Right lobe of liver (tissue), 6 donors: ENCODE measurements at places on chromosomes 7 and 10. TPM values are rescaled to one million over a fixed set of nuclear protein-coding genes. Genes with fewer than 3 reads are reported as not detected.

GRCh38 chr10:52517012-52517411, 202.9 kb downstream of the DKK1 start:
- H3K4me1 ChIP-seq: no peaks in the 10 kb centered on the region
- DNase-seq: no peak
- H3K27me3 ChIP-seq: no peaks in the 10 kb centered on the region
- H3K36me3 ChIP-seq: no peaks in the 10 kb centered on the region
- no peak overlapping the region for H3K4me3 ChIP-seq
- no peak overlapping the region for H3K27ac ChIP-seq

Gene CACNB2
- total RNA-seq: 0.12 TPM

GRCh38 chr10:30124704-30125103, 65.3 kb upstream of the JCAD start:
- H3K4me1 ChIP-seq: no peaks in the 10 kb centered on the region
- H3K4me3 ChIP-seq: no peak overlapping the region
- no peak overlapping the region for H3K27ac ChIP-seq
- no peaks in the 10 kb centered on the region for H3K36me3 ChIP-seq
- DNase-seq: no peak
- no peaks in the 10 kb centered on the region for H3K27me3 ChIP-seq

DNA sequence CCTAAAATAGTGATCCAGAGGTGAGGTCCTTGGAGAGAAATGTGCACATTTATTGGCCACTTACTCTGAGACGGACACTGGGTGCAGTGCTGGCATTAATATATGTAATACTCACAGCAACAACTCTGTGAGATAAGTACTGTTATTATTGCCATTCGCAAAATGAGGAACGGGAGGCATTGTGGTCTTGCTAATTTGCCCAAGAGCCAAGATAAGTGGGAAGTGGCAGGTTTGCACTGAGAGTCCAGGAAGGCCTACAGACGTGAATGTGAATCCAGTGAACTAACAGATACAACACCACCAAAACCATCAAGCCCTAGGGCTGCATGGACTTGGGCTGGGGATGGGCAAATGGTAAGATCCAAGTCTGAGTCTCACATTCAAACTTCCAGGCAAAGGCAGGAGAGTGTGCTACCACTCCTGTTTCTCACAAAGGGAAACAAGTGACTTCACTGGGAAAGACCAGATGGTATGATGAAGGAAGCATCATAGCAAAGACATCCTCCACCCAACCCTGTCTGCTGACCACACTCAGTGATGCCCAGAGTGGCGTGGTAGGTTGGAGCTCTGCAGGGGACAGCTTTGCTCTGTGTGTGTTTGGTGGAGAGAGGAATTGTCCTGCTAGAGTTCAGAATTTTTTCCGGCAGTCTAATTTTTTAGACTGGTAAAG, 19.2 kb downstream of the TMEM273 start:
- H3K4me1 ChIP-seq: no peaks in the 10 kb centered on the region
- H3K27ac ChIP-seq: no peak overlapping the region
- H3K4me3 ChIP-seq: no peak overlapping the region
- DNase-seq: no peak
- no peaks in the 10 kb centered on the region for H3K36me3 ChIP-seq

DNA sequence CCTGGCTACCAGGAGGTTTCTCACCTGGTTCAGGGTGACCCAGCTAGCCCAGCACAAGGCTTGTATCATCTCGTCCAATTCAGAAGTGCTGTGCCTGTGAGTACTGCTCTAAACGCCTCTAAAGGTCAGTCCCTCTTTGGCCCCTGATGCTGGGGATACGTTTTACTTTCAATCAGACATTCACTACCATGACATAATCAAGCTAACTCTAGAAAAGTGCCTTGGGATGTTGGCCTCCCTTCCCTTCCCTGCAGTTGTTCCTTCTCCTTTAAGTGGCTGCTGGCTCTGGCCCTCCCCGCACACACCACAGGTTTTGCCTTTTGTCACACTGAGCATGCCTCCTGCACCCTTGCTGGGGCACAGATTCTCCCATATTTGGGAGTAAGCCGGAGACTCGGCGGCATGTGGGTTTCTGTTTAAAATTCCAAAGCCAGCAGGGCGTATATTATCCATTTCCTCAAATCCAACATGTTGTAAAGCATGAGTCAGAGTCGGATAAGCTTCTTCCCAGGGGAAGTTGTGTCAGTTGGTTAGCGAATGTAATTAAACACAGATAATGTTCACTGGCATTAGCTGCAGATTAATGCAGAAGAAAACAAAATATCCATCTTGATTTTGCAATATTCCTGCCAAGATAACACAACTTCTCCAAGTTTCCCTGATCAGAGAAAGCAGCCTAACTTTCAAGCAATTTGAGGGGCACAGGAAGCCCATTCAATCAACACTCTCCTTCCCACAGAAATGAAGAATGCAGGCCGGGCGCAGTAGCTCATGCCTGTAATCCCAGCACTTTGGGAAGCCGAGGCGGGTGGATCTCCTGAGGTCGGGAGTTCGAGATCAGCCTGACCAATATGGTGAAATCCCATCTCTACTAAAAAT, 31.8 kb upstream of the VCL start:
- no peaks in the 10 kb centered on the region for H3K27me3 ChIP-seq
- H3K4me1 ChIP-seq: no peaks in the 10 kb centered on the region
- H3K27ac ChIP-seq: peak overlapping the region; percentile 72
- H3K4me3 ChIP-seq: no peak overlapping the region

DNA sequence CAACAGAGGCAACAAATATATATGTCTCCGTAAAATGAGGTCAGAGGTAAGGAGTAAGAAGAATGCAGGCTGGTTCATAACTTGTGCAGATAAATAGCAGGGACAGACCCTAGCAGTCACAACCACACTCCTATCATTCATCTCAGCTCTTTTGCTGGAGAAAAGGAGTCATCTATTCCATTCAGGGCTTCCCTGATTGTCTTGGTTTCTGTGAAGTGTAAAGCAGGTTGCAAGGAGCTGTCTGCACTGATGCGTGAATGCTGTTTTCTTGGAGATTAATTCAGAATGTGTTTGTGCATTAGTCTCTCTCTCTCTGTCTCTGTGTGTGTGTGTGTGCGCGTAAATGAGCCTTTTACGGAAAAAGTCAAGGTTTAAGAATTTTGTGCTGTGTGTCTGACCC, 643.3 kb upstream of the SORCS1 start:
- no peak overlapping the region for H3K27ac ChIP-seq
- no peaks in the 10 kb centered on the region for H3K27me3 ChIP-seq
- no peak overlapping the region for H3K4me3 ChIP-seq
- no peak for DNase-seq
- H3K4me1 ChIP-seq: no peaks in the 10 kb centered on the region

Gene LIPK
- total RNA-seq: not detected

Gene AOC1
- 9.4 TPM for total RNA-seq

GRCh38 chr7:6654842-6655610, 17.9 kb downstream of the ZNF316 start:
- H3K4me3 ChIP-seq: no peak overlapping the region
- DNase-seq: no peak
- H3K4me1 ChIP-seq: no peaks in the 10 kb centered on the region
- H3K27me3 ChIP-seq: no peaks in the 10 kb centered on the region
- H3K27ac ChIP-seq: no peak overlapping the region

Gene TRIM50
- not detected for total RNA-seq

- no peaks in the 10 kb centered on the region for H3K4me1 ChIP-seq
- H3K27ac ChIP-seq: no peak within 1 kb of the TSS
- no peak within 1 kb of the TSS for H3K4me3 ChIP-seq
Observed at GRCh38 chr10:20897146-20897825, at the start of gene NEBL. NEBL (minus strand) TSS chr10:20897311; CDS start chr10:20897205, 106 bp downstream.

DNA sequence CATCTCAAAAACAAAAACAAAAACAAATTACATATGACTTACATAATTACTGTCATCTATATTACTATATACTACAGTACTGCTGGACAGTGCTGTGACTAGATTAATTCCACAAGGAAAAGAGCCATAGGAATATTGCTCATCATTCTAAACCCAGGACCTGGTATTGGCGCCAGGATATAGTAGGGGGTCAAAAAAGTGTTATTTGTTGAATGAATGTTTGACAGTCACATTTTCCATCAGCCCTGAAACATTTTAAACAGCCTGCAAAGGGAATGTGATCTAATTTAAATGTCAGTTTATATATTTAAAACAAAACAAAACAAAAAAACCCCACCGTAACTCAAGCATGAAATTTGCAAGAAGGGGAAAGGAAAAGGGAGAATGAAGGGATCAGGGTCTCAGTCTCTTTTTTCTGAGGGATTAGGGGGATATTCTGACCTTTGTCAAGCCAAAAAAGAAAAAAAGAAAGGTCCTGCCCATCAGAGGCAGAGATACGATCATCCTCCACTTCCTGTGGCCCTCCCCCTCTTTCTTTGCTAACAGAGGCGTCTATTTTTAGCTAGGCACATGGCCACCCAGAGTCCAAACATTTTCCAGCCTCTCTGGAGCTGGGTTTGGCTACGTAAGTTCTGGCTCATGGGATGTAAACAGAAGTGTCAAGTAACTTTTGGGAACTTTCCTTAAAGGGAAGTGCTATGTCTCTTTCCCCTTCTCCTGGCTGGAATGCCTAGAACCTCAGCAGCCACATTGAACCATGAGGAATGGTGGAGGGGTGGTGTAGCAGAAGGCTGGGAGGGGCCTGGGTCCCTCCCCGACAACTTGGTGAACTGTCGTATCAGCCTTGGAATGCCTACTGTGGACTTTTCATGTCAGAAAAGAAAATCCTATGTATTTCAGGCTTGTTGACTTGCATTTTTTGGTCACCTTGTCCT, 44.6 kb upstream of the DLG5 start:
- peaks cover 2% of the 10 kb centered on the region for H3K4me1 ChIP-seq
- DNase-seq: peak; percentile 68
- peak overlapping the region; percentile 75 for H3K27ac ChIP-seq

DNA sequence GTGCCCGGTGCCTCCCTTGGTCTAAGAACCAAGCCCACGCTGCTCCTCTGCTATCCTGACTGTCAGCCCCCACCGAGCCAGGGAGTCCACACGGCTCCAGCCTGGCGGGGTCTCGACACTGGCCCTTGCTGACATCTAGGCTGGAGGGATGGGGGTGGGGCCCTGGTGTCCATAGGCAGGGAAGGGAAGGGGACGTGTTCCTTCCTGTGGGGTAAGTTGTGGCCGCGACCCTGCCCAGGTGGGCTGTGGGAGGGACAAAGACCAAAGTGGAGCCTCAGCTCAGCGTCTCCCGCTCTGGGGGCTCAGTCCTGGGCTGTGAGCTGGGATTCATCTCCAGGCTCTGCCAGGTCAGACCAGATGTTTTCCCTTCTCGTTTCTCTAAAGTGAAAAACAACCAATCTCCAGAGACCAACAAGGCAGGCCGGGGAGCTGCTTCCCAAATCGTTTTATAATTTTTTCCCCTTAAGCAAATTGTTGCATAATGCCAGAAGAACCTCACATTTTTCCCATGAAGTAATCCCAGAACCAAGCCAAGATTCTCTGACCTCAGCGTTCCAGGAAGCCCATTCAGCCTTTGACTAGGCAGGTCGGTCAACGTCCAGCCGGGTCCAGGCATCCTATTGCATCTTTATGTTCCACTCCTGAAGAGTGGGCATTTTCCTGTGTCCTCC, 101.2 kb downstream of the RGS10 start:
- H3K27me3 ChIP-seq: no peaks in the 10 kb centered on the region
- H3K4me1 ChIP-seq: no peaks in the 10 kb centered on the region
- DNase-seq: no peak
- no peaks in the 10 kb centered on the region for H3K36me3 ChIP-seq
- no peak overlapping the region for H3K27ac ChIP-seq
- no peak overlapping the region for H3K4me3 ChIP-seq

GRCh38 chr10:11936389-11937152, 106.0 kb downstream of the UPF2 start:
- H3K27me3 ChIP-seq: no peaks in the 10 kb centered on the region
- no peaks in the 10 kb centered on the region for H3K36me3 ChIP-seq
- no peak for DNase-seq
- no peaks in the 10 kb centered on the region for H3K4me1 ChIP-seq

DNA sequence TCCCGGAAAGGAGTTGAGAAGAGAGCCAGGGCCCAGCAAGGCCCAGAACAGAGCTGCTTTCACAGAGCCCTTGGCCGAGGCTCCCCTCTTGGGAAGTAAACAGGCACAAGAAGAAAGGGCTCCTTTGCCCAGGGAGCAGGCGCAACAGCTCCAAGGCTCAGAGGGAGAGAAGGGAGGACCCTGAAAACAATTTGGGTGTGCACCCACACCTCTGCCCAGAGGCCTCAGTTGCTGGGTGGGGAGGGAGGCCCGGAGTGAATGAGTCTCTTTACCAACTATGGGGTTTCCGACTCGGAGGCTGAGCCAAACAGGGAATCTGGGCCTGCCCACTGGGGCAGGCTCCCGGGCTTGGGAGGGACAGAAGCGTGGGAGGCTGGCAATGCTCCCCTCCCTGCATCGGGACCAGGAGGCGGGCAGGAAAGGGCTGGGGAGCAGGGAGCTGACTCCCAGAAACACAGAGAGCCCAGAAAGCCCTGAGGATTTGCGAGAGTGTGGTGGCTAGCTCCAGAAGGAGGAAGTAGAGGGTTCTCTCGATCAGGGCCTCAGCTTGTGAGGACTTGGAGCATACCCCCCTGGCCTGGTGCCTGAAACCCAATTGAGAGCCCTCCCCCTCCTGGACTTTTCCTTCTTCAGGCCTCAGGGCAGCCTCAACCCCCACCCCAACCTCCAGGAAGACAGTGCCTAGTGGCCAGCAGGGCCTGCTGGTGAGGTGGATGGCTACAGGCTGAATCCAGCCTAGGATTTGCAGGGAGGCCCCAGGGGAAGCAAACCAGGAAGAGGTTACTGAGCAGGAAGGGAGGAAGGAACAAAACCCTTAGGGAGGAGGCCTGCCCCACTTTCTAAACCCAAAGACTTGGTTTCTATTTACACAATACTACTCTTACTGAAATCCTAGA, 6.2 kb downstream of the C10orf105 start:
- no peaks in the 10 kb centered on the region for H3K36me3 ChIP-seq
- H3K4me3 ChIP-seq: no peak overlapping the region
- no peaks in the 10 kb centered on the region for H3K27me3 ChIP-seq
- H3K4me1 ChIP-seq: no peaks in the 10 kb centered on the region

Gene CPA4
- not detected for total RNA-seq

- no peaks in the 10 kb centered on the region for H3K27me3 ChIP-seq
- peak; percentile 65 for DNase-seq
- H3K4me3 ChIP-seq: no peak overlapping the region
- no peaks in the 10 kb centered on the region for H3K4me1 ChIP-seq
- H3K27ac ChIP-seq: no peak overlapping the region
- H3K36me3 ChIP-seq: no peaks in the 10 kb centered on the region
Observed at GRCh38 chr7:150988230-150989226, 2.3 kb upstream of the NOS3 start.

Gene MBLAC1
- 0.81 TPM for total RNA-seq

GRCh38 chr10:124963866-124964720, 22.2 kb downstream of the ZRANB1 start:
- H3K36me3 ChIP-seq: no peaks in the 10 kb centered on the region
- H3K27me3 ChIP-seq: no peaks in the 10 kb centered on the region
- H3K27ac ChIP-seq: no peak overlapping the region
- no peaks in the 10 kb centered on the region for H3K4me1 ChIP-seq
- no peak for DNase-seq

DNA sequence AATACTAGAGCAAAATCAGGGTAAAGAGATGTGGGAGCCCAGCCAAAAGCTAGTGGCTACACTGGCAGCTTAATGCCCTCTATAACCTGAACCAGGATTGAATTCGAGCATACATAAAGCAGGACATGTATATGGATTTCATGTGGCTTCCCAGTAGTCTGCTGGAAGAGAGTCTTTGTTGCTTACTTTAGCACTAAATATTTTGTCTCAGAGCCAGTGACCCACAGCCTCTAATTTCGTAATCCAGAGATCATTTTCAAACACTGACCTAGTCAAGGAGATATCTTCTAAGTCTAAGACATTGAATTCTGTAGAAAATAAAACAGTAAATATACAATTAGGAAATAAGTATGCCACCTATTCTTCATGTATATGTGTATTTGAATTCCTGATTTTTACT, 64.2 kb upstream of the GNAI1 start:
- no peaks in the 10 kb centered on the region for H3K4me1 ChIP-seq
- DNase-seq: no peak
- no peak overlapping the region for H3K27ac ChIP-seq
- no peaks in the 10 kb centered on the region for H3K36me3 ChIP-seq

Gene KEL
- total RNA-seq: 0.46 TPM
